ENCODE measurements at places on chromosomes 6 and 20. TPM values are rescaled to one million over a fixed set of nuclear protein-coding genes. Genes with fewer than 3 reads are reported as not detected.

HLA-DOB gene
- total RNA-seq: not detected

DNA sequence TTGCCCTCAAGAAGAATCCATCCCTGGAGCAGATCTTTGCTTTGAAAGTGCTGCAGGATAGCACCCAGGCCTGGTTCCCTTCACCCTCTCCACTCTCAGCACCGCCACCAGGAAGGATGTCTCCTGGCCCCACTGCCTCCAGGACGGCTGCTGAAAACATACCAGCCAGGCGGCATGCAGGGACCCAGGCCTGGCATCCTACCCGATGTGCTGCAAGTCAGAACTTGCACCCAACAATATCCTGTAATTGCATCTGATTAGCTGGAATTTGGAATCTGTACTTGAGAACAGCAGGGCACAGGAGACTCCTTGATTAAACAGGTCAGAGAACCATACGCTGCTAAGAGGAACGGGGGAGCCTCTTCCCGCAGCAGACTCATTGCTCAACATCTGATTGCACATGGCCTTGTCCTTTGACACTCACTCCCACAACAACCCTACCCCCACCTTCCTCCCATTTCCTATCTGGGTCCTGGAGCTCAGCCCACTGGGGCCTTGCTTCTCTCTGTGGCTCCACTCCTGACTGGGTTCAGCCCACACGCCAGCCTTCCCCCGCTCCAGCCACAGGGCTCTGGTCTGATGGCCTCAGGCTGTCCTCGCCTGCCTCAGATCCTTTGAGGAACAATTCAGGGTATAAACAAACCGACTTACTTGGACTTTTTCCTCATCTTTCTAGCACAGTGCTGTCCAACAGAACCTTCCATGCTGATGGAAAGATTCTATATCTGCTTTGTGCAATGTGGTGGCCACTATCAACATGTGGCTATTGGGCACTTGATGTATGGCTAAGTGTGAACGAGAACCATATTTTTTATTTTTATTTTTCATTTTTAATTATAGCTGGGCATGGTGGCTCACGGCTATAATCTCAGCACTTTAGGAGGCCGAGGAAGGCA, 78.0 kb downstream of the FGD2 start:
- H3K36me3 ChIP-seq: no peaks in the 10 kb centered on the region
- H3K4me1 ChIP-seq: no peaks in the 10 kb centered on the region
- H3K27me3 ChIP-seq: no peaks in the 10 kb centered on the region
- H3K27ac ChIP-seq: no peak overlapping the region
- no peak overlapping the region for H3K4me3 ChIP-seq

GRCh38 chr6:108655806-108656651, 95.3 kb downstream of the FOXO3 start:
- DNase-seq: no peak
- H3K4me1 ChIP-seq: peaks cover 58% of the 10 kb centered on the region
- H3K4me3 ChIP-seq: no peak overlapping the region
- no peaks in the 10 kb centered on the region for H3K27me3 ChIP-seq

GRCh38 chr6:48933136-48933535, 529.9 kb downstream of the MMUT start:
- no peaks in the 10 kb centered on the region for H3K4me1 ChIP-seq
- H3K4me3 ChIP-seq: no peak overlapping the region
- no peak for DNase-seq
- H3K27ac ChIP-seq: no peak overlapping the region
- H3K36me3 ChIP-seq: no peaks in the 10 kb centered on the region

DNA sequence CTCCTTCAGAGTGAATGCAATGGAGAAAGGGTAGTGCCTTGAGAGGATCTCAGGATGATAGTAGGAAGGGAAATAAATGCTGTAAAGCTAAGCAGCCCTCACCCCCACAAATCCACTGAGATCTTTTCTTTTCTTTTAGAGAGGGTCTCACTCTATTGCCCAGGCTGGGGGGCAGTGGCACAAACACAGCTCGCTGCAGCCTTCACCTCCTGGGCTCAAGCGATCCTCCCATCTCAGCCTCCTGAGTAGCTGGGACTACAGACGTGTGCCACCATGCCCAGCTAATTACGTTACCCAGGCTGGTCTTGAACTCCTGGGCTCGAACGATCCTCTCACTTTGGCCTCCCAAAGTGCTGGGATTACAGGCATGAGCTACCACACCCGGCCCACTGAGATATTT, 16.0 kb upstream of the AVP start:
- no peaks in the 10 kb centered on the region for H3K36me3 ChIP-seq
- no peak overlapping the region for H3K27ac ChIP-seq
- H3K27me3 ChIP-seq: no peaks in the 10 kb centered on the region
- no peaks in the 10 kb centered on the region for H3K4me1 ChIP-seq
- no peak overlapping the region for H3K4me3 ChIP-seq
- no peak for DNase-seq

DNA sequence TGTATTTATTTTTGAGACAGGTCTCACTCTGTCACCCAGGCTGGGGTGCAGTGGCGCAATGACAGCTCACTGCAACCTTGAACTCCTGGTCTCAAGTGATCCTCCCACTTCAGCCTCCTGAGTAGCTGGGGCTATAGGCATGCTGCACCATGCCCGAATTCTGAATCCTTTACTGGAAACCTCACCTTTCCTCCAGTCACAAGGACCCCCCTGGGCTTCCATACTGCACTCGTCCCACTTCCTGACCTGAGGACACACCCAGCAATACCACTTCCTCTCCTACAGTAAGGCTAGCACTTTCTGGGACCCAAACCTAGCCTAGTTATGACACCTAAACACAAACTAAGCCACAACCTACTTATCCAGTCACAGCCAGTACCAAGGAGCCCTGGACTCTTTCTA, 68.2 kb downstream of the FAM217A start:
- peaks cover 17% of the 10 kb centered on the region for H3K4me1 ChIP-seq
- H3K27me3 ChIP-seq: no peaks in the 10 kb centered on the region
- no peak for DNase-seq
- no peak overlapping the region for H3K27ac ChIP-seq
- H3K36me3 ChIP-seq: no peaks in the 10 kb centered on the region

GRCh38 chr6:56650191-56650590, 7.5 kb upstream of the DST start:
- H3K27ac ChIP-seq: no peak overlapping the region
- no peak overlapping the region for H3K4me3 ChIP-seq
- no peaks in the 10 kb centered on the region for H3K27me3 ChIP-seq
- H3K36me3 ChIP-seq: no peaks in the 10 kb centered on the region

MYBL2 gene
- 0.54 TPM for total RNA-seq

GRCh38 chr6:162683135-162683534, 44.4 kb downstream of the PRKN start:
- H3K27me3 ChIP-seq: no peaks in the 10 kb centered on the region
- DNase-seq: no peak
- no peaks in the 10 kb centered on the region for H3K4me1 ChIP-seq
- H3K4me3 ChIP-seq: no peak overlapping the region

DNA sequence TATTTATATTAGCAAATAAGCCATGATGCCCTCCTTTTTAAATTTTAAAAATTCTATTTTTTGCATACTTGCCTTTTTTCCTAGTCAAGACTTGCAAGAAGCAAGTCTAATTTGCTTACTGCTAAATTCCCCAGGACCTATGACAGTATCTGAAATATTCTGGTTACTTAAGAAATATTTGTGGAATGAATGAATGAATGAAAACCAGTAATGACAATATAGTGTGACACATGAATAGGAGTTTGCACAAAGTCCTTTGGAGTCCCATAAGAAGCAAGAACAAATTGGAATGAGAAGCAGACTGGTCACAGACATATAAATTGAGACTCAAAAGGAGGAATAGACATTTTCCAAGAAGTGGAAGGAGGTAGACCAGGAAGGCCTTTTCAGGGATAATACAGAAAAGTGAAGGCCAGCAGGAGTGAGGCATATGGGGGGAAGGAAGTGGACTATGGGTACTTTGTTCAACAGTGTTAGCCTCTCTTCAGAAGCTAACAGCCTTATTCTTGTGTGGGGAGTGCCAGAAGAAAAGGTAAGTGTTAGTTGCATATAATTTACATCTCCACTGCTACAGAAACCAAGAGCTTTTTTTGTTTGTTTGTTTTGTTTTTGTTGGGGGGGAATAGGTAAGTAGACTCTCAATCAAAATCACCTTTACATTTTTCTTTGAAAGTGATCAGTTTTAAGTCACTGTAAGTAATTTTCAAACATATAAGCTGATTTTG, 93.6 kb upstream of the FAM184A start:
- no peak overlapping the region for H3K4me3 ChIP-seq
- no peaks in the 10 kb centered on the region for H3K36me3 ChIP-seq
- H3K27ac ChIP-seq: no peak overlapping the region
- no peak for DNase-seq

SLC22A16 gene
- total RNA-seq: not detected

DNA sequence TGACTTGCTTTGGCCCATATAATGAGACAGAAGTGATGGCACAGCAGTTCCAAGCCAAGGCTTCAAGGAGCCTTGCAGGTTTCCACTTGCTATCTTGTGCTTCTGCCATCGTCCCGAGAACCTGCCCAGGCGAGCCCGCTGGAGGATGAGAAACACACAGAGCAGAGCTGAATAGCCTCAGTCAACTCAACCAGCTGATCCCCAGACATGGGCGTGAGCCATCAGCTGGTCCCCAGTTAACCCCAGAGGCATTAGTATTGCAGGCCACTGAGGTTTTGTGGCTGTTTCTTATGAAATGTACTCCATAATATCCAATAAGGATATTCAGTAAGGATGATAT, 81.7 kb upstream of the SHLD1 start:
- H3K4me3 ChIP-seq: no peak overlapping the region
- H3K36me3 ChIP-seq: no peaks in the 10 kb centered on the region
- H3K27me3 ChIP-seq: no peaks in the 10 kb centered on the region
- no peak for DNase-seq

- peaks cover 28% of the 10 kb centered on the region for H3K4me1 ChIP-seq
- peak overlapping the region; percentile 73 for H3K27ac ChIP-seq
- no peaks in the 10 kb centered on the region for H3K36me3 ChIP-seq
- no peaks in the 10 kb centered on the region for H3K27me3 ChIP-seq
- H3K4me3 ChIP-seq: no peak overlapping the region
These were observed 20.7 kb upstream of the UTRN start for GRCh38 chr6:144264270-144265060.
